Hematopoietic multipotent progenitor cell treated with erythropoietin and hydrocortisone succinate and interleukin-3 and kit ligand, for 6 days (in vitro differentiated cells): ENCODE measurements at places on chromosomes 2 and 18.
A peak's percentile ranks its signal among the peaks of the same experiment; 100 is the strongest.

GRCh38 chr18:75162467-75162866 is 46.5 kb downstream of the PTGR3 start:
- DNase-seq, result no peak

DNA sequence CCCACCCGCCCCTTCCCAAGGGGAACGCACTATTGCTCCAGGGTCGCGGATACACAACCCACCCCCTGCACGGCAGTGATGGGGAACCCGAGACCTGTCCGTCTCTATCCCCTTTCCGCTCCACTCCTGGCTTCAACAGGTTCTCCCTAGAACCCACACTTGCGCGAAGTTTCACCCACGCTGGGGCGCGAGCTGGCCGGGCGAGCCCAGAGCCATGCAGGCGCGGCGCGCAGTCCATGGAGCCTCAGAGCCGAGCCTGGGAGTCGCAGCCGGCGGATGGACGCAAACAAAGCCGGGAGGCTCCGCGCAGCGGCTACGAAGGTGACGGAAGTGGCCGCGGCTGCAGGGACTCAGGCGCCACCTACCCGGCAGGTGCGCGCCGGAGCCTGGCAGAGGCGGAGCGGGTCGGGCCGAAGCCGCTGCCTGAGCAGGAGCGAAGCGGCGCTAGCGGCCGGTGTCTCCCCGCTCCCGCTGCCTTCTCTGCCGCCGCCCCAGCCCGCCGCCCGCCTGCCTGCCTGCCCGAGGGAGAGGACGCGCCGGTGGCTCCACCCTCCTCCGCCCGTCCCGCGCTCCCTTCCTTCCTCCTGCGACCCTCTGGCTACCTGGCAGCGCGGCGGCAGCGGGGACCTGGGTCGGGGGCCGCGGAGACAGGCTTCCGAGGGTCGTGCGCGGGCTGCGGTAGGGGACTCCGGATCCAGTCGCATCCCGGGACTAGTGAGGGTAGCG is 14.0 kb downstream of the ALPG start:
- DNase-seq, result peak; percentile 22

GRCh38 chr2:138502255-138503086 is 901 bp downstream of the SPOPL start:
- DNase-seq, result peak; percentile 45

DNA sequence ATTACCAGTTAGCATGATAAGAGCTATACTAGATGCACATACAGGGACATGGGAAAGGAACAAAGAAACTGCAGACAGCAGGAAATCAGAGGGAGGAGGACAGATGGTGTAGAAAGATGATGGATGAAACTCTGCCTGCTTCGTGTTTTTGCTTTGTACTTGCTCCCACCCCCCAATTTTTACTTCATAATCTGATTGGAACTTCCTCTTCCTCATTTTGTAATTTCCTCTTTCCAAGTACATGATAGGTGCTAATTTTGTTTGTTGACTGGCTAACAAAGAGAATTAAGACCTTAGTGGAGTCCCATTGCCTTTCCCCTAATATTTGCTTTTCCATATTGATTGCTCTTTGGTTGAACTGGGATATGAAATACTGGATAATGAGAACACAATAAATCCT is 76.0 kb upstream of the PELI1 start:
- peak; percentile 24 for DNase-seq

DNA sequence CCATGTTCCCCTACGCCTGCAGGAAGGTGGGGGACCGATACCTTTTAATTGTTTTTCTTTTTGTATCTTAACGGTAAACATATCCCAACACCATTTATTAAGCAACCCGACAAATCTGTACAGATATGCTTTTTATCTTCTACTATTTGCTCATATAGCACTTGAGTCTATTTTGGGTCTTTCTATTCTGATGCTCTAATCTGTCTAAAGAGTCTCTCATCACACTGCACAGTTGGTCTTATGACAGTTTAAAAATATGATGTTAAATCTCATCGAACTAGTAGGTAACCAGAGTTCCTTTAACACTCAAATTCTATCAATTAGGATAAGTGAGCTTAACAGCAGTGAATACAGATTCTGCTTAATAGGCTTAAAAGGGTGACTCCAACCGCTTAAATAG is 111.6 kb downstream of the SOCS6 start:
- DNase-seq, result no peak

DNA sequence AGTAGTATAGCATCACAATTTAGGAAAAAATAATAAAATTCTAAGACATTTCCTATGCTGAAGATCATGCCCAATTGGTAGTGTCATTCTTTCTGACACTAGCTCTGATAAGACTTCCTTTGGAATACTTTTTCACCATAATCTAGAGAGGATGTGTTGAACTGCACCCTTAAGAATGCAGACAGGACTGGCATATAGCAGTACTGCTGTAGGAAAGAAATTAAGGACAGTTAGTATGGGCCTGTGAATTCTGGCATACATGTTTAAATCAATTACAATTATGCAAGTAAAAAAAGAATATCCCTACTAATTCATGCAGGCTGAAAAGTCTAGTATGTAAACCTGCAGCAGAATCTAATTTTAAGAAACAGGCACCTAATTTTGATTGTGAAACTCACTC is 15.4 kb downstream of the SF3B1 start:
- DNase-seq, result no peak

- no peak for DNase-seq
These were observed 293.9 kb downstream of the KIAA1328 start for GRCh38 chr18:37122877-37123276.

DNA sequence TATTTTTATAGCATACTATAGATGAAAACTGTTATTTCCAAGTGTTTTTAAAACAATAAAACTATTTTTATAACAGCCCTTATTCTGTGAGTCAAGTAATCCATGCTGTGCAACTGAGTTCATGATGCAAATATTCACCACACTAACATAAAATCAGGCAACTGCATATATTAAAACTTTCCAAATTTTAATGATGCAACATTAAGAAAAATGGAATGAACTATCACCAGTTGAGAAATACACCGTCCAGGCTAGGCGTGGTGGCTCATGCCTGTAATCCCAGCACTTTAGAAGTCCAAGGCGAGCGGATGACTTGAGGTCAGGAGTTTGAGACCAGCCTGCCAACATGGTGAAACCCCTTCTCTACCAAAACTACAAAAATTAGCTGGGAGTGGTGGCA is 114.5 kb downstream of the CDH2 start:
- DNase-seq, result no peak

DNA sequence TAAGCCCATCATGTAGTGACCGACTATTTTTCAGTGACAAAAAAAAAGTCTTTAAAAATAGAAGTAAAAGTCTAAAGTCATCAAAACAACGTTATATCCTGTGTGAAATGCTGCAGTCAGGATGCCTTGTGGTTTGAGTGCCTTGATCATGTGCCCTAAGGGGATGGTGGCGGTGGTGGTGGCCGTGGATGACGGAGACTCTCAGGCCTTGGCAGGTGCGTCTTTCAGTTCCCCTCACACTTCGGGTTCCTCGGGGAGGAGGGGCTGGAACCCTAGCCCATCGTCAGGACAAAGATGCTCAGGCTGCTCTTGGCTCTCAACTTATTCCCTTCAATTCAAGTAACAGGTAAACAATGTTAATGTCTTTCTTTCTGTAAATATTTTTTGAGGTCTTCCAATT is at the start of gene CD28:
Gene CD28 (plus strand): TSS at position 237 of the 400 bp plus-strand sequence. CDS start 58 bp downstream, at position 295.
- DNase-seq, result no peak

- DNase-seq, result no peak
These were observed 174.7 kb downstream of the MTX2 start for GRCh38 chr2:176443946-176444345.
